Muscle of leg (tissue), 16 donors: ENCODE measurements at places on chromosomes 3 and 15. TPM values are rescaled to one million over a fixed set of nuclear protein-coding genes. Genes with fewer than 3 reads are reported as not detected.
A peak's percentile ranks its signal among the peaks of the same experiment; 100 is the strongest.

DNA sequence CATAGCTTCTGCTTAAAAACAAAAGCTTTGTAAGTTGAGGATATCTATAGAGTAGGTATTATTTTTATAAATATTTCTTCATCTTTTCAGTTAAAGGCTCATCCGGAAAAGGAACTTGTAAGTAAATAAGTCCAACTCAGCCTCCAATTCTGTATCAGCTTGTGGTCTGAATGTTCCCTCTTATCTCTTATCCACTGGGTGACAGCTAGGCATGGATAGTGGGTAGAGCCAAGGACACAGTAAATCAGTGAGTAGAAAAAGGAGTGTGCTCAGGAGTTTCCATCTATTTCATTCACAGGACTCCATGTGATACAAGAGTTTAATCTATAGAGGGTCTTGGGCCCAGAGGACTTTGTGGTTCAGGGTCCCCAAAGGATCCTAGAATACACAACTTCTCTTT, 50.9 kb downstream of the FRMD5 start:
- no peak for DNase-seq

DNA sequence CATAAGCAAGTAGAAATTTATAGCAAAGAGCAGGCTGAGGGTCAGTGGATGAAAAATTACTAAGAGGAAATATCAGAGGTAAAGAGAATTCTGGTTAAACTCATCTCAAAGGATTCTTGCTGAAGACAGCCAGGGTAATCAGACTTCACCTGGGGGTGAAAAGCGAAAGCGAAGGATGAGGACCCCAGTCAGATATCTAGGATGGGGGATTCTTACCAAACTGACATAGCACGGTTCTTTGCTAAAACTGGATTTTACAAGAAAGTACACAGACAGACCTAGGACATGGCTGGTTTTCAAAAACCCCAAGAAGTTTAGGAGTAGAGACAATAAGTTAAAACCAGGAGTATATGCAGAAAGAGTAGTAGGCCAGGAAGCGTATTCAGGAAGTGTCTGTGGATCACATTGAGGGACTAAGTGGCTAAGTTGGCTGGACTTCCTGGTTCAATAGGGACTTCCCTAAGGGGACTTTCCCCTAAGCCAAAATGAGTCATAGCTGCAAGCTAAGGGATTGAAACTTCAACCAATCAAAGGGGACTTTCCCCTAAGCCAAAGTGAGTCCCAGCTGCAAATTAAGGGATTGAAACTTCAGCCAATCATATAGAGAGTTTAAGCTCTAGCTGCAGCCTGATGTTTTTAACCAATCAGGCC, 2.4 kb upstream of the CFAP91 start:
- DNase-seq = peak; percentile 49

DNA sequence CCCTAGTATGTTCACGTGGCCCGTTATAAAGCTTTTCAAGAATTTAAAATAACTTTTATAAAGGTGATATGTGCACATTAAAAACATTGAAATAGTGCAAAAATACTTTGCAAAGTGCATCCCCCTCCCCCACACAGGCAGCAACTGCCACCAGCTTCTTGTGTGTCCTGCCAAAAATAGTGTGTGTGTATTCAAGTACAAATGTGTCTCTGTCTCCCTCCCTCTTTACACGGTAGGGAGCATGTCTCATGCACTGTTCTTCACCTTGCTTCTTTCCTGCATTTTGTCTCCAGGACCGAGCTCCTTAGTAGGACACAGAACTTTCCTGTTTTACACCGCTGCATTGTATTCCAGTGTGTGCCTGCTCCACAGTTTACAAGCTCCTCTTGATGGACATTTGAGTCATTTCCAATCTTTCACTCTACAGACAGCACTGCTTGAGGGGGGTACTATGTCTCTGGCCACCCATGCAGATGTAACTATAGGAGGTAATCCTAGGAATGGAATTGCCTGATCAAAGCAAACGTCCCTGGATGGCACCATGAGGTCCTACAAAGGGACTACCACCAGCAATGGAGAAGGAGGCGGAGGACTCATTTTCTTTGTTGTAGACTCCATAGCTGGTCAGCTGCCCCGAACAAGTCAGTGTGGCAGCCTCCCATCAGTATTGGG, 52.4 kb downstream of the SLC6A6 start:
- peak; percentile 50 for DNase-seq

- DNase-seq = peak; percentile 56
Measured at GRCh38 chr3:44342176-44342790, 3.7 kb downstream of the TCAIM start.

GRCh38 chr15:73700041-73700842, 16.1 kb downstream of the CD276 start:
- peak; percentile 91 for DNase-seq

- DNase-seq = peak; percentile 3
Measured at GRCh38 chr3:197027151-197027895, 2.3 kb downstream of the MELTF start.

DNAH1 gene
- total RNA-seq = 3.2 TPM

C15orf62 gene
- 0.13 TPM for total RNA-seq

GRCh38 chr3:117145677-117146076, 436.1 kb downstream of the TUSC7 start:
- no peak for DNase-seq

- DNase-seq = no peak
Measured at GRCh38 chr3:149179220-149179619, 42.4 kb downstream of the CP start.

- no peak for DNase-seq
Measured at GRCh38 chr15:52440414-52440813, 88.3 kb downstream of the MYO5A start.

GRCh38 chr3:33482111-33482521, 41.9 kb upstream of the UBP1 start:
- peak; percentile 50 for DNase-seq

GRCh38 chr3:185950728-185951127, 12.9 kb upstream of the TRA2B start:
- DNase-seq = no peak
